Ammon's horn (tissue), 1 donor: ENCODE measurements at places on chromosomes 4 and X.
A peak's percentile ranks its signal among the peaks of the same experiment; 100 is the strongest.

DNA sequence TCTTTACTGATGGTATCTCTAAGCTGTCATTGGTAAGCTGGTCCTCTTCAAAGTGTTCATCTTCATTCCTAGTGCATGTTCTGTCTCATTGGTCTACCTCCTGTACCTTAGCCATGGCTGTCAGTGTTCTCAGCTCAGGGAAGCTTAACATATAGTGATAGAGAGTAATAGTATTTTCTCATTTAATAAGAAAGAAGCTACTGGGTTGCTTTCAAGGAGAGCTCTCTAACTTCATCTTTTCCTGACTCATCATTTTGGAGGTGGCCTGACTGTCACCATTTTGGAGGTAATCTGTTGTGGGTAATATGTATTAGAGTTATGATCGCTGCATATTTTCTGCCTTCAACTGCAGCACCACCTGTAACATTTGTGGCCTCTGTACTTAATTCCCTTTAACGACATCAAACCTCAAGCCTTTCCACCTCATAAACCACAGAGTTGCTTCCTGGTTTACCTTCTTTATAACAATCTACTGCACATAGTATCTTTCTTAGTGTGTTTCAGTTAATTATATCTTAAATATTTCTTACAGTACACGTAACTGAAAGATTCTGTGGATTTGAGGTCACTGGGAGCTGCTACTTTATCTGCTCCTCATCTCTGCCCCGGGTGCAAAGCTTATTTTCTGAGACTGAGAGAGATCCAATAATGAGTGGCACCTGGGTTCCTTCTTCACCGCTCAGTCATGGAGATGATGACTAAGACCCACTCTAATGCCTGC is 474.0 kb upstream of the TECRL start:
- DNase-seq: no peak

DNA sequence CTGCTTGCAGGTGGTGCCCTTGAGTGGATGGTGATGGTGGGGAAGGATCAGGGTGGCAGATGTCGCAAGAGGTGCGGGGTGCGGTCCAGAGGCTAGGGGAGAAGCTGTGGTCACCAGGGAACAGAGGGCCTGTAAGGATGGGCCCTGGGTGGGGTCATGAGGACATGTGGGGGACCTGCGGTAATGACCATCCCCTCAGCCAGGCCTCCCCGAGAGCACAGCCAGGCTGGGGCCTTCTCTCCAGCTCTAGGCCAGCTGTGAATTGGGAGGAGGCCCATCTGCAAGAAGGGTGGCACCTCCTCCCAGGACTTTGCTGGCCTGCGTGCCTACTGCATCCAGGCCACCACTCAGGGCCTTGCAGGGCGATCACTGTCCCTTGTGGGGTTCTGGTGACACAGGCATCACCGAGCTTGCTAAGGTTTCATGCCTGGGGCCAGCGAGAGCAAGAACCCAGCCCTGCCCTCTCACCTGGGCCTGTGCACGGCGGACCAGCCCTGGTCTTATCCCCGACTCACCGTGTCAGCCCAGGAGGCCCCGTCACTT is 34.1 kb upstream of the MXD4 start:
- DNase-seq: no peak

- no peak for DNase-seq
Observed at GRCh38 chr4:150123087-150123486, 44.8 kb downstream of the DCLK2 start.

- peak; percentile 92 for DNase-seq
Observed at GRCh38 chrX:41333744-41334362, at the start of gene DDX3X. TSS of gene DDX3X (plus strand) at chrX:41334162. CDS start at chrX:41334253, 91 bp downstream.

GRCh38 chr4:186400676-186401075 is 134.7 kb downstream of the F11 start:
- DNase-seq: no peak

DNA sequence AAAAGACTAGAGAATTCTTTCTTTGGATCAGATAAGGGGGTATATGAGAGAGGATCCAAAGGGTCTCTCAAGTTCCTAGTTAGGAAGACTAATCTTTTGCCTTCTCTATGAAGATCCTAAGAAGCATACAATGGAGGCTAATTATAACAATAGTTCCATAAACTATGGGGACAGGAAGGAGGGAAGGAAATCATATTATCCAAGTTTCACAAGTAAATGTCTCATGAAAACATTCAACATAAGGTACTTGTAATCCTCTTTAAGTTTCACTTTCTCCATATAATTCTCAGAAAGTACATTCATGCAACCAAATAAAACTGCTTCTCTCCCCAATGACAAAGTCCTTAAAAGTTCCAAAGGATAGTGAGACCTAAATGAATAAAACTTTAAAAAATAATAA is 27.1 kb downstream of the STX18 start:
- no peak for DNase-seq

GRCh38 chr4:39320381-39321115 is 45.6 kb downstream of the RFC1 start:
- no peak for DNase-seq

DNA sequence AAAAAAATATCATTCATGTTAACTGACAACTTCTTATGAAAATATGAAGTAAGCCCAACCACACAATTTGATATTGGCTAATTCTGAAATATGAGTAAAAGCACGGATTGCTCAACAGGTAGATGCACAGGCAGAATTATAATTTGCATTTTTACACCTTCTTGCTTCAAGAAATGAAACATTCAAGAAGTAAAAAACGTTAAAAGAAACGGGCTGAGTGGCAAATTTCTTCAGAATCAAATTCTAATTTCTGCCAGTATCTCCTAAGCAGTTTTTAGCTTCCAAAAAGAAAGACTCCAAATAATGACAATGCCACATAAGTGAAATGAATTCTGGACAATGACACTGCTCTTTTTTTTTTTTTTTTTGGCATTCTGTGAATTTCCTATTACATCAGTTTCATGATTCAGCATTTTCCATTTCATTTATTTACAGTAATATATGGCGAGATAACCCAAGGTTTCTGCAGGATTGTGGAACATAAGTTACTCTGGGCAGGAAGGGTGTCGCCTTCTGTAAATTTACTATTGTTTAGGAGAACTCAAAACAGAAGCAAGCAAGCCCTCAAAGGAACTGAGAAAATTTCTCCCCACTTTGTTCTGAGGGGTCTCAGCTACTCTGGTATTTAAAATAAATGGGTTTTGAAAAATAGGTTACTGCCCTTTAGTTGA is 1.4 kb downstream of the SEL1L3 start:
- DNase-seq: no peak

DNA sequence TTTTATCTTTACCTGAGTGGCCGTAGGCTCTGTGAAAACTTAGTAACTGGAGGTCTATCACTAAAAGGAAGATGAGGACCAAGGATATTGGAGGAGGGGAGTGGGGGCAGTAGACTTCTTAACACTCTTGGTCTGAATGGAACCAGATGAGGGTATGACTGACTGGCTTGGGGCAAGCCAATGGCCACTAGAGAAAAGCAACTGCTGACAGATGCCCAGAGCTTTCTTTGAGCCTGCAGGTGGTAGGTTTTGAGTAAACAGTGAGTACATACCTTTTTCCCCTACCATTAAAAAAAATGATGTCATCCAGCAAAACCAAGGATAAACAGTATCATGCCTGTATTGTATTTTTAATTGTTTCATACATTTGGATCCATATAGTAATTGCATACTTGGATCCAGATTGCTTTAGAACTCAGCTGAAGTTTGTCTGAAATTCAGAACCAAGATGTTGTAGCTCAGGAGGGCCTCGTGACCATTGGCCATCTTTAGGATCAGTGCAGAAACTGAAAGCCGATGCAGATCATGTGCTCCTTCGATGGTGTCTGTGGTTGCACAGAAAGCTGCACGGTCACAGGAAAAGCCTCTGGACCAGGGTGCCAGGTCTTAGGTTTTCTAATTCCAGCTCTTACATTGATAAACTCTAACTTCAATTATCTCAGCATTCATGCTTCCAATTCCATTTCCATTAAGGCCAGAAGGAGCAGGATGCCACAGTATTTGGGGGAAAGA is 131.0 kb downstream of the PDGFRA start:
- DNase-seq: no peak

DNA sequence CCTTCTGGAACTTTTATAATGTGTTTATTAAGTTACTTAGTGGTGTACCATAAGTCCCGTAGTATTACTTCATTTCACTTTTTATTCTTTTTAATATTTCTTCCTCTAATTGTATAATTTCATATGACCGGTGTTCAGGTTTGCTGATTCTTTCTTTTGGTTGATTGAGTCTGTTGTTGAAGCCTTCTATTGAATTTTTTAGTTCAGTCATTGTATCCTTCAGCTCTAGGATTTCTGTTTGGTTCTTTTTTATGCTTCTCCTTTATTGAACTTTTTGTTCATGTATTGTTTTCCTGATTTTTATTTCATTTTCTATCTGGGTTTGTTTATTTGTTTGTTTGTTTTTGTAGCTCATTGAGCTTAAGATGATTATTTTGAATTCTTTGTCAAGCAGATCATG is 8.8 kb downstream of the CEP44 start:
- no peak for DNase-seq

GRCh38 chr4:140612357-140612756 is 43.6 kb upstream of the UCP1 start:
- DNase-seq: no peak

GRCh38 chr4:167234316-167234881 is at the start of gene SPOCK3:
TSS of gene SPOCK3 (minus strand) at chr4:167234494.
- peak; percentile 90 for DNase-seq

DNA sequence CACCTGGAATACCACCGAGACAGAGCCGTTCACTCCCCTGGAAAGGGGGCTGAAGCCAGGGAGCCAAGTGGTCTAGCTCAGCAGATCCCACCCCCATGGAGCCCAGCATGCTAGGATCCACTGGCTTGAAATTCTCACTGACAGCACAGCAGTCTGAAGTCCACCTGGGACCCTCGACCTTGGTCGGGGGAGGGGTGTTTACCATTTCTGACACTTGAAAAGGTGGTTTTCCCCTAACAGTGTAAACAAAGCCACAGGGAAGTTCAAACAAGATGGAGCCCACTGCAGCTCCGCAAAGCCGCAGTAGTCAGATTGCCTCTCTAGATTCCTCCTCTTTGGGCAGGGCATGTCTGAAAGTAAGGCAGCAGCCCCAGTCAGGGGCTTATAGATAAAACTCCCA is 243.2 kb downstream of the RASL11B start:
- no peak for DNase-seq

DNA sequence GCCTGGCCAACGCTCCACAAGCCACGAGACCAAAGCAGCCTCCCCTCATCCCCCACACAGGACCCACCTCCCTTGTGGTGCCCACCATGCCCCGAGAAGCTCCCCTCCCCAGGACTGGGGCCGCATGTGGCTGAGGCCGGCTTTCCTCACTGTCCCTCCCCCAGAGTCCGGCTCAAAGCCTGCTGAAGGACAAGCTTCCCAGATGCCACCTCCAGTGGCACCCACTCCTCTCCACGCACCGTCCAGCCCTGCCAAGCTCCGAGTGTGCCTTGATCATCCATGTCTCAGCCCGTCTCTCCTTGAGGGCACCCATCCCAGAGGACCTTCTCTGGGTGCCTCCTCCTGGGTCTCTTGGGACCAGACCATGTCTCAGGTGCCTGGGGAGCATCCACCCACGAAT is 58.8 kb upstream of the MXD4 start:
- DNase-seq: no peak

GRCh38 chr4:150152766-150153165 is 74.5 kb downstream of the DCLK2 start:
- no peak for DNase-seq

DNA sequence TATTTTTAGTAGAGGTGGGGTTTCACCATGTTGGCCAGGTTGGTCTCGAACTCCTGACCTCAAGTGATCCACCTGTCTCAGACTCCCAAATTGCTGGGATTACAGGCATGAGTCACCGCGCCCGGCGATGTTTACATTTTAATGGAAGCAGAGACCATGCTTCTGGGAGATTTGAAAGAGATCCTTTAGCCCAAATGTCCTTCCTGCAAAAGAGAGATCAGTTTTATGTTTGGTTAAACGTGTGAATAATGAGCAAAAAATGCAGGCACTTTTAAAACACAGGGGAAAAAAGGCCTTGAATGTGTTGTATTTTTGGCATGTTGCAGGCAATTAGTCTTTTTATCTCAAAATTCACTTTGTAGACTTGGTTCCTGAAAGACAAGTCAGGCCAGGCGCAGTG is 95.8 kb upstream of the ELOVL6 start:
- DNase-seq: no peak

- DNase-seq: no peak
Observed at GRCh38 chrX:105263801-105264200, 43.3 kb upstream of the TEX13A start.

DNA sequence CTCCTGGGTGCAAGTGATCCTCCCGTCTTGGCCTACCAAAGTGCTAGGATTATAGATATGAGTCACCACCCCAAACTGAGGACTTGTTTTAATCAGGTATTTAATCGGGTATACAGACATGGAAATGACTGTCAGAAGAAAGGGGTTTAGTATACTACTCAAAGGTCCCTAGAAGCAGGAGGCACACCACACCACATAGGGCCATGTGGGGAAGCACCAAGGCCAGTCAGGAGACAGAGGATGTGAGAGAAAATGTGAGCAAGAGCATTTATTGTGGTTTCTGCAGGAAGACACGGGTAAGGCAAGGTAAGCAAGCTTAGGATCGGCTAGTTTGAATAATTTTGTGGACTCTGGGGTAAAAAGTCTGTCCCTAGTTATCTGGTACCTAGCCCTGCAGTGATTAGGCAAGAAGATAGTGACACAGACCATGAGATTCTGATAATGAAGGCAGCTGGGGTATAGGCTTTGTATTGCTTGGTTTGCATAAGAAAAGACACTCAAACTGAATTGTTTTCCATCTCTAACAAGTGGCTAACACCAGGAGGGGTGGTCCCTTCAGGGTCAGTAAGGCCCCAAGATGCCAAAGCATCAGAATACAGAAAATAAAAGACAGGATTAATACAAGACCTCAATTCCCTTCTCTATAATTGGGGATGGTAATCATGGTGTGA is 408.8 kb upstream of the F9 start:
- no peak for DNase-seq

DNA sequence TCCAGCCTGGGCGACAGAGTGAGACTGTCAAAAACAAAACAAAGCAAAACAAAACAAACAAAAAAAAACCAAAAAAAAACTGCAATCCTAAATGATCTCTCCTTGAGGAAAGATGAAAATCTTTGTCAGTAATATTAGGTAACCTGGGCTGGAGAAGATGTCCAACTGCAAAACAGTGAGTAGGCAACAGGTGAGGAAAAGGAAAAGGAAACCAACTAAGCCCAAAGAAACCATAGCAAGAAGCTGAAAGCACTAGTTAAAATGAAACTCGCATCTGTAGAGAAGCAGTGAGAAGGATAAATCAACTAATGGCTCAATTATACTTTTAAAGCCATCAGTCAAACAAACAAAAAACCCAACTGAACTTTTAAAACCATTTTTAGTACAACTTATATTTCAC is 54.2 kb downstream of the ENOX2 start:
- no peak for DNase-seq

DNA sequence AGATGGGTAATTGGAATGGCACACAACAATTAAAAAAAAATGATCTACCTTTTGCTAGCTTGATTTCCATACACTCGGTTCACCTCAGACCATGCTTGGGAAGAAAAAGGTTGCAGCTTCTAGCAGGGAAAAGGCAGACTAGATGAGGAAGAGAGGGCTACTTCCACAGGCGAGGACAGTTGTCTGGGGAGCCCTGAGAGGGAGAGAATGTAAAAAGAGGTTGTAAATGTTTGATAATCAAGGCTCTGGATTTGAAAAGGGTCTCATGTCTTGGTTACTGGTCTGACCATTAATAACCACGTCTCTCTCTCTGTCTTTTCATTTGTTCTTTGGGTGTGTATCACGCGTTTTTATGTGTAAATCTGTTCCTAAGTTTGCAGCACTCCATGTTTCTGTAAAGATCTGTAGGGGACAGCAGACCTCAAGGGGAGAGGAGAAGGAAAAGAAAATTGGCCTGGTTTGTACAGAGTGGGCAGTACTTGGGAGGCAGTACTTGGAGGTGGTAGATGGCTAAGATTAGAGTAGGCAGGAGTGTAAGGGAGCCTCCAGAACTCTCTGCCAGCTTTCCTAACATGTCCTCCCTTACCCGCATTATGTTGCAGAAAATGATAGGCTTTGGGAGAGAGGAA is 750 bp downstream of the ARMCX5 start:
- DNase-seq: peak; percentile 6
